ENCODE measurements at places on chromosomes 2 and 18.

DNA sequence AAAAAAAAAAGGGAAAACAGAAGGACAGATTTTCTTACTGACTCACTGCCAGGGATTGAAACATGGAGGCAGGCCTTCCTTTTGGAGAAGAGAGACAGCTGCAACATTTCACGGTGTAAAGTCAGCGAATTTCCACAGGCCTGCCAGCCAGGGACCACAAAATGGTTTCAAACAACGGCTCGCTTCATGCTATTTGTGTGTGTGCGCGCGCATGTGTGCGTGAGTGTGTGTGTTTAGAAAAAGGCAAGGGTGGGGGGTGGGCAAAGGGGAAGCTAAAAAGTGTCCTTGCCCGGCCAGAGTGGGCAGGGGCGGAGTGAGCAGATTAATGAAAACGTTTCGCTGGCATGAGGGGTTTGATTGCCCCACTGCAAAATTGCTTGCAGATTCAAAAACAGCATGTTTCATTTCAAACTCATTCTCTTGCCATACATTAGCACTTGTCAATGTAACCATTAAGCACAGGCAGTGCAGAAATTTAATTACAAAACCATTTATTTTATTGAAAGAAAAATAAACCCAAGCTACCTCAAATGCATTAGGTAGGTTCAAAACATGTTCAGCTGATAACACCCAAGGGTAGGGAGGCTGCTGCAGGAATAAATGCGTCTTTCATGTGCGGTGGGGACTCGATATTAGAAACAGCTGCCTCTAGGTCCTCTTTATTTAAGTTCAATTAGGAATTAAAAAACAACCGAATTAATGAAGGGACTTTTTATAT lies 182.1 kb upstream of the SIX2 start:
- no peak overlapping the region for H3K4me3 ChIP-seq
- DNase-seq = no peak
- H3K27ac ChIP-seq = no peak overlapping the region
- H3K4me1 ChIP-seq = no peaks in the 10 kb centered on the region

GRCh38 chr2:200262047-200262446 lies 44.4 kb upstream of the SPATS2L start:
- no peak overlapping the region for H3K27ac ChIP-seq
- H3K4me1 ChIP-seq = no peaks in the 10 kb centered on the region
- H3K27me3 ChIP-seq = no peaks in the 10 kb centered on the region
- no peak overlapping the region for H3K4me3 ChIP-seq
- no peak for DNase-seq

DNA sequence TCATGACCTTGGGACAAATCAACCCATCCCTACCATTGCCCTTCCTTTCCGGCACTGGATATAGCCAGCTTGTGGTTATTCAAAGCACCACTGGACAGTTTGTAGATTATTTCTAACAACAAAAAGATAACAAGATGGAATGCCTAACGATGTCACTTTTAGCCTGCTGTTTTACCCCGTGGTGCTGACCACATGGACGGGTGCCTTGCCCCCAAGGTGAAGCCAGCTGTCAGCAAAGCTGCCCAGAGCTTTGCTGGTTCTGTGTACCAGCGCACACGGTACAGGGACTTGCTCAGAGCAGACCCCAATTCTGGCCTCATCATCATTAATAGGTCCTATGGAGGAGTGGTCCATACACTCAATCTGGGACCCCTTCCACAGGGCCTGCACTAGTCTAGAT lies 118.2 kb downstream of the MTCL1 start:
- no peaks in the 10 kb centered on the region for H3K4me1 ChIP-seq
- no peaks in the 10 kb centered on the region for H3K27me3 ChIP-seq
- no peak overlapping the region for H3K4me3 ChIP-seq
- peaks cover 16% of the 10 kb centered on the region for H3K36me3 ChIP-seq

GRCh38 chr2:182792441-182792840 lies 74.0 kb downstream of the FRZB start:
- no peak for DNase-seq
- H3K4me1 ChIP-seq = no peaks in the 10 kb centered on the region
- H3K27ac ChIP-seq = no peak overlapping the region
- H3K27me3 ChIP-seq = no peaks in the 10 kb centered on the region

- H3K27ac ChIP-seq = no peak overlapping the region
- peaks cover 4% of the 10 kb centered on the region for H3K4me1 ChIP-seq
- H3K27me3 ChIP-seq = no peaks in the 10 kb centered on the region
- H3K36me3 ChIP-seq = no peaks in the 10 kb centered on the region
Measured at GRCh38 chr18:48621815-48622555, 83.2 kb downstream of the CTIF start.

GRCh38 chr2:174763780-174764179 lies 492 bp downstream of the CHRNA1 start:
- H3K36me3 ChIP-seq = no peaks in the 10 kb centered on the region
- H3K27me3 ChIP-seq = no peaks in the 10 kb centered on the region
- no peak for DNase-seq
- H3K4me3 ChIP-seq = no peak overlapping the region
- peaks cover 2% of the 10 kb centered on the region for H3K4me1 ChIP-seq

DNA sequence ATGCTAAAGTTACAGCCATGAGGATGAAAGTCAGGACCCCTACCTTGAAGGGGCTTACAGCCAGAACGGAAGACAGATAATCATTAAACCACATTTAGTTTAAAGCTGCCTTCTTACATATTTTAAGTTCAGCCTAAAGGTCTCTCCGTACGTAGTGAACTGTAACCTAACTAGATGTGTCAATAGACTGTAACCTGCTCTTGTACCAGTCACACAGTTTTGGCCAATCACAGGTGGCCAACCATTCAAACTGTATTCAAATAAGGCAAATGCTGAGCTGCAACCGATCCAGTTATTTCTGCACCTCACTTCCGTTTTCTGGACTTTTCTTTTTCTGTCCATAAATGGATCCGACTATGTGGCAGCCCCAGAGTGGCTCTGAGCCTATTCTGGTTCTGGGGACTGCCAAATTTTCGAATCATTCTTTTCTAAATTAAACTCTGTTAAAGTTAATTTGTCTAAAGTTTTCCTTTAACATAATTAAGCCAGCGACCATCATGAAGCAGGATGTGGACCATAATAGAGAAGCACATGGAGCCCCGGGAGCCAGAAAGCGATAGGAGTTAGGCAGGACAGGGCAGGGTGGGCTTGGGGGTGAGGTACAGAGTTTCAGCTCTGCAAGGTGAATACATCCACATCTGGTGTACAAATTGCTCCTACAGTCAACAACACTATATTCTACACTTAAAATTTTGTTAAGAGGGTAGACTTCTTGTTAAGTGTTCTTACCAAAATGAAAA lies 48.4 kb upstream of the YPEL5 start:
- no peak overlapping the region for H3K27ac ChIP-seq
- H3K27me3 ChIP-seq = no peaks in the 10 kb centered on the region
- no peak overlapping the region for H3K4me3 ChIP-seq
- no peaks in the 10 kb centered on the region for H3K36me3 ChIP-seq

DNA sequence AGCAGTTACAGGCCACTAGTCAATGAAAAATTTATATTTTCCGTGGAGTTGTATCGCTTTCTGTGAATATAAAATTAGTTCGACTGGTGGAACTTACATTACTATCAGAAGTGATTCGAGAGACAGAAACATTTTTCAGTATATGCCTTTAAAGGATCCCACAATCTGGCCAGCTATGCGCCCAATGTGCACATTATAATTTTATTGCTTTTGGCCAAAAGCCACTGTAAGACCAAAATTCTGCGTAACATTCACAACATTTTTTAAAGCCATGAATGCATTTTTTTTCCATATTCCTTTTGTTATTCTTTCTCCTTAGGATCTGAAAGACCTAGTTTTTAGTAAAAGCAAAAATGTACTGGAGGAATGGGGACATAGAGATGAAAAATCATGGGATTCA lies 131.0 kb upstream of the CHAC2 start:
- H3K4me3 ChIP-seq = no peak overlapping the region
- no peaks in the 10 kb centered on the region for H3K4me1 ChIP-seq
- no peaks in the 10 kb centered on the region for H3K36me3 ChIP-seq
- no peak overlapping the region for H3K27ac ChIP-seq

DNA sequence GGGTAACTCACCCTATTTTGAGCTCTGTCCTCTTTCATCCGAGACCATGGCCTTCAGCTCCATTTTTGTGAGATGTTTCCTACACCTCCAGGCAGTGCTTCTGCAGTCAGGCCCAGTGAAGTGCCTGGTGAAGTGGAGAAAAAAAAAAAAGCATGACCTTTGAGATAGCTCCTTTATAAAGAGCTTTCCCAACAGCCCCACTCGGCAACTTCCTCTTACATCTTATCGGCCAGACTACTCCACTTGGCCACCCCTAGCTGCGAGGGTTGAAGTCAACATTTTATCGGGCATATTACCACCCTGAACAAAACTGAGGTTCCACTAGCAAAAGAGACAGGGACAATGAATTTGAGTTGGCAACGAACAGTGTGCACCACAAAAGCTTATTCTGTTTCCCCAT lies 124.8 kb upstream of the RNF152 start:
- H3K36me3 ChIP-seq = no peaks in the 10 kb centered on the region
- no peak overlapping the region for H3K27ac ChIP-seq
- DNase-seq = no peak
- H3K27me3 ChIP-seq = no peaks in the 10 kb centered on the region
- no peaks in the 10 kb centered on the region for H3K4me1 ChIP-seq
- no peak overlapping the region for H3K4me3 ChIP-seq

DNA sequence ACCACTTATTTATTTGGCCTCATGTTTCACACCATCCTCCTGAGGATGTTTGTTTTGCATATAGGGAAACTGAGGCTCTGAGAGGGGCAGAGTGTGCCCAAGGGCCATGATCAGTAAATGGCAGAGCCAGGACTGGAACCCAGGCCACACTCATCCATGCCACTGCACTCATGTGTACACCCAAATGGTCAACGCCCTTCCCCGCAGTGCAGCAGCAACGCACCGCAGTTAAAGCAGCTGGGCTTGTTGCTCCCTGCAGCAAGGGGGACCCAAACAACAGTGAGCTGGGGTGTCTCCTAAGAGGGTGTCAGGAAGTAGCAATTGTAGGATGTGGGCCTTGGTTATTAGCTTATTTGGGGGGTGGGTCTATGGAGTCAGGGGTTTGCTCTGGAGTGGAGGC lies 36.6 kb downstream of the ZAP70 start:
- DNase-seq = no peak
- no peaks in the 10 kb centered on the region for H3K27me3 ChIP-seq
- H3K27ac ChIP-seq = no peak overlapping the region
- H3K36me3 ChIP-seq = no peaks in the 10 kb centered on the region
- H3K4me3 ChIP-seq = no peak overlapping the region

GRCh38 chr2:63698786-63699548 lies 110.2 kb downstream of the MDH1 start:
- no peaks in the 10 kb centered on the region for H3K27me3 ChIP-seq
- no peaks in the 10 kb centered on the region for H3K36me3 ChIP-seq
- DNase-seq = peak; percentile 53
- H3K27ac ChIP-seq = no peak overlapping the region

DNA sequence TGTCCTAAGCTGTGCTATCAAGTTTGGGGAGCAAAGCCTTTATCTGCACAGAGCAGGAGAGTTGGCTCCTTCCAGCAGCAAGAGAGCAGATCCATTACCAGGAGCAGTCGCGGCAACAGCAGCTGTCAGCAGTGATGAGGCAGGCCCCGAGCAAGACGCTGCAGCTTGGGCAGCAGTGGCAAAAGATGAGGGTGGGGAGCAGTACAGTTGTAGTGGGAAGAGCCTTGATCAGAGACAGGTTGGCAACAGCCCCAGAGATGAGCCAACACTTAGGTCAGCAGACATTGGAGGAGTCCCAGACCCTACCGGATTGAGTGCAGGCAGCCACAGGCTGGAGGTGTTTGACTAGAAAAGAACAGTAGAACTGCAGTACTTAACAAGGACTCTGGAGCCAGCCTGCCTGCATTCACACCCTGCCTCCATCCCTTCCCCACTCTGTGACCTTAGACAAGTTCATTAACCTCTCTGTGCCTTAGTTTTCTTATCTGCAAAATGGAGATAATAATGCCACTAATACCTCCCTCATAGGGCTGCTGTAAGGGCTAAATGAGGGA lies 117.1 kb upstream of the SERTAD2 start:
- peaks cover 7% of the 10 kb centered on the region for H3K4me1 ChIP-seq
- no peak overlapping the region for H3K4me3 ChIP-seq
- DNase-seq = no peak
- peaks cover 23% of the 10 kb centered on the region for H3K27me3 ChIP-seq
- H3K27ac ChIP-seq = no peak overlapping the region

- DNase-seq = peak; percentile 44
- no peaks in the 10 kb centered on the region for H3K27me3 ChIP-seq
- H3K4me1 ChIP-seq = no peaks in the 10 kb centered on the region
Measured at GRCh38 chr2:119025762-119026351, 83.9 kb downstream of the MARCO start.

DNA sequence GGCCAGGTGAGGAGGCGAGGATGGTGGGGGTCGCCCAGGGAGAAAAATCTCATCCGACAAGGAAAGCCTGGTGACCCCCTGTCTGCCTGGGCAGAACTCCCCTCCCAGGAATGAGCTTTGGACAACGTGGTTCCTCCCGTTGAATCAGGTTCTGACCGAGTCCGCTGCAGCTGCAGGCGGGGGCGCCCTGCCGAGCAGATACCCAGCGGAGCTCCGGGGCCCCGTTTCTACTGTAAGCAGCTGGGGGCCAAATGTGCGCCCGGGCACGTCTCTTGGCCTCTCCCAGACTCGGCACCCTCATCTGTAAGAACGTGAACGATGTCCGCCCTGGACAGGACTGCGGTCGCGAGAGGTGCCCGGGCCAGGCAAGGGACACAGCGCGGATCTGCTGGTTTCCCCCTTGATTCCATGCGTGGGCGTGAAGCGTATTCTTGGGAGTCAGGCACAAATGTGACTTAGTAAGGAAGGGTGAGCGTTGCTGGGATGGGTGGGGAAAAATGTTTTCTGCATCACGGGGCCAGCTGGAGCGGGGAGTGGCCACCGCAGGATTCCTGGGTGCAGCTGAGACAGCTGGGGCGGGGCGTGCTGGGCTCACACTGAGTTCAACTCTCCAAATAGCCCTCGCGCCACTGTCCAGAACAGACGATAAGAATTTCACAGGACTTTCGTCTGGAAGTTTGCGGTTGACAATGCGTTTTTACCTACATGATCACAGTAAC lies 20.2 kb upstream of the TUBB6 start:
- no peaks in the 10 kb centered on the region for H3K4me1 ChIP-seq
- no peaks in the 10 kb centered on the region for H3K36me3 ChIP-seq
- no peak overlapping the region for H3K27ac ChIP-seq
- peak overlapping the region; percentile 59 for H3K4me3 ChIP-seq

GRCh38 chr2:216624251-216624650 lies 9.0 kb upstream of the IGFBP2 start:
- peaks cover 8% of the 10 kb centered on the region for H3K4me1 ChIP-seq
- no peak for DNase-seq
- no peak overlapping the region for H3K4me3 ChIP-seq
- no peak overlapping the region for H3K27ac ChIP-seq
- no peaks in the 10 kb centered on the region for H3K36me3 ChIP-seq

- peaks cover 2% of the 10 kb centered on the region for H3K4me1 ChIP-seq
- peaks cover 6% of the 10 kb centered on the region for H3K27me3 ChIP-seq
- no peak overlapping the region for H3K4me3 ChIP-seq
- no peaks in the 10 kb centered on the region for H3K36me3 ChIP-seq
- no peak overlapping the region for H3K27ac ChIP-seq
Measured at GRCh38 chr2:240448387-240449274, 13.2 kb downstream of the GPC1 start.

All from H1 (cell line).